ENCODE measurements at places on chromosomes 7 and 10.

GRCh38 chr7:47472444-47473157 lies 109.3 kb downstream of the TNS3 start:
- no peak for DNase-seq

GRCh38 chr7:147756300-147756699 lies 834.3 kb upstream of the C7orf33 start:
- peak; percentile 6 for DNase-seq

DNA sequence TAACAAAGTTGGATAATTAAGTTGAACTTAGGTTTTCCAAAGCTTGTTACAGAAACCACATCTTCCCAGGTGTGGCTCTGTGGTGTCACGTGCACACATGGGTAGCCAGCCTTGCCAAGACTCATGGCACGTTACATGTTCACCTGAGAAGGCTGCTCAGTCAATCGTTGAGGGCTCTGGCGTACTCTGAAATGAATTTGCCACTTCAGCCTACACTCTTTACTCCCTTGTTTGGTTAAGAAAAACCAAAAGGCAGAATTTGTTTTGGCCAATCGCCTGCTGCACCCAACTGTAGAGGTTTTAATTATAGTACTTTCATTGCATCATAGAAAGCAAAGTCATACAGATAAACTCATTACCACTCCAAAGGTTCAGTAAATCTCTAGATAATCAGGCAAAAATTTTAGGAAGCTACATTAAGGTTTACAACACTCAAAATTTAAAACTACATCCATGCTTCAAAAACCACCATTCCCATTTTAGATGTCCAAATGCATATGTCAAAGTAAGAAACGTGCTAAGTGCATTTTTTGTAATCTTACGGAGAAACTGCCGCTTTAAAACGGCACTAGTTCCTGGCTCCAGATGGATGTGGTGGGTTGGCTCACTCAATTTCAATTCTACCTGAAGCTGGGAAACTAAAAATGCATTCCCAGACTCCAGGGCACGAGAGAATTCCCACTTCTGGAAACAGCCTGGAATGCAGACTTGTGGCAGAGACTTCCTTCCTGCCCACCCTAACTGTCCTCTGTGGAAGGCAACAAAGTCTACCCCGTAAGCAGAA lies 88.4 kb downstream of the DIP2C start:
- DNase-seq, result peak; percentile 84

DNA sequence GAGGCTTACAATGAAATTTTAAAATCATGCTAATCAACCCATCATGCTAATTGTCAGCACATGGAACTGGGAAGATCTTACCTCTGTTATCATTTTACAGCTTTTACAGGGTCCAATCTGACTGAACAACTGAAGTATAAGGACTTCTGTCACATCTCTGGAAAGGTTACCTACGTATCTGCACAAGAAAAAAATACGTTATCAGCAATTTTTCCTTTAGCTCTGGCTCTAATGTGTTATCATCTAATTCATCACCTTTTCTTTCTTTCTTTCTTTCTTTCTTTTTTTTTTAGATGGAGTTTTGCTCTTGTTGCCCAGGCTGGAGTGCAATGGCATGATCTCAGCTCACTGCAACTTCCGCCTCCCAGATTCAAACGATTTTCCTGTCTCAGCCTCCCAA lies 8.7 kb downstream of the TIAL1 start:
- no peak for DNase-seq

- DNase-seq, result no peak
Observed at GRCh38 chr10:17101257-17101909, 28.2 kb downstream of the CUBN start.

DNA sequence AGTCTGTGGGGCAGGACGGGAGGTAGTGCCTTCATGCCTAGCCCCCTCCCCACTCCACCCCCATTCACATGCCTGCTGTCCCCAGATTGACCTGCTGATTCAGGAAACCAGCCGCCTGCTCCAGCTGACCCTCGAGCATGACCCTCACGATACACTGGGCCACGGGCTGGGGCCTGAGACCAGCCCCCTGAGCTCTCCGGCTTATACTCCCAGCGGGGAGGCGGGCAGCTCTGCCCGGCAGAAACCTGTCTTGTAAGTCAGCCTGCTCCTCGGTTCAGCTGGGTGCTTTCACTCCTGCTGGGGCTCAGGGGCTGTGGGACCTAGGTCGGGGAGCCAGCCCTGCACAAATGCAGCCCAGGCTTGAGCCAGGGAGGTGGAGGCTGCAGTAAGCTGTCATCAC lies 22.4 kb downstream of the LIMK1 start:
- no peak for DNase-seq

DNA sequence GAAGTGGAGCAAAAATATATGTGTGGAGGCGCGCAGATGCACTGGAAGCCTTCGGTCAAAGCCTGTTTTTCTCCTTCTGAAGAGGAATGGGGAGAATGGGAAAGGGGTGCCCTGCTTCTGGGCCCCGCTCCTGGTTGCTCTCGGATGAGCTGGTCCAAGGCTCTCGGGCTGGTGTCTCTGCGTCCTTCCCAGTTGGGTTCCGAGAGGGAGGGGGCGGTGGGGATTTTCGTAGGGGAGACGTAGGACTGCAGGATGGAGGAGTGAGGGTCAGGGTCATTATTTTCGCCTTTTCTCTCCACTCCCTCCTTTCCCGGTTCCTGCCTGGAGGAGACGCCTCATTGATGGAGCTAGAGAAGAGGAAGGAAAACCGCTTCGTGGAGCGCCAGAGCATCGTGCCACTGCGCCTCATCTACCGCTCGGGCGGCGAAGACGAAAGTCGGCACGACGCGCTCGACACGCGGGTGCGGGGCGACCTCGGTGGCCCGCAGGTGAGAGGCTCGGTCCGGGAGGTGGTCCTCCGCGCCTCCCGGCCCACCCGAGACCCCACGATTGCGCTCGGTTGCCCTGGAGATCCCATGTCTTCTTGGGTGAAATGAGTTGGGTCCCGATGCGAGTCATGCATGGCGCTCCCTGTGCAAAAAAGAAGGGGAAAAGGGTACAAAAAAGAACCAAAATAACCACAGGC lies 790 bp downstream of the ADAM22 start:
- no peak for DNase-seq

DNA sequence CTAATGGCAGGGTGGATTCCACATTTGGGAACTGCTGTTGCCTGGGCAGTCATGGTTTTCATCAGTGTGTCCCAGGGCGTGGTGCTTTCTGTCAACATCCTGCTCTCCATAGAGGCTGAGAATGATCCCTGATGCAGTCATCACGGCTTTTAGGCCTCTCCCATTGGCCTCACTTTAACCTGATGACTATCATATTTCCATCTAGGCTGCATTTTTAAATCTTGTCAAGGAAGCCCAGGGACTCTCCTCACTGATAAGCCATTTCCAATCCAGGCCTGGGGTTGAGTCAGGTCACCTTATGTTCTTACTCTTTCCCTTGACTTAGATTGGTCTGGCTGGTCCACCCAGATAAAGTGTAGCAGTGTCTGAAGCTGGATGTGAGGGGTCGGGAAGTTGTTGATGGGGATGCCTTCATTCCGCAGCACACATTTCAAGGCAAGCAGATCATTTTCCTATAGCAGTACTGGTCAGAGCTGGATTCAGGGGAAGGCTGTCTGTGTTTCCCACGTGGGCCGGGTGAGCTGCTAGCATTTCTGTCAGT lies 177.0 kb downstream of the AUTS2 start:
- DNase-seq, result no peak

DNA sequence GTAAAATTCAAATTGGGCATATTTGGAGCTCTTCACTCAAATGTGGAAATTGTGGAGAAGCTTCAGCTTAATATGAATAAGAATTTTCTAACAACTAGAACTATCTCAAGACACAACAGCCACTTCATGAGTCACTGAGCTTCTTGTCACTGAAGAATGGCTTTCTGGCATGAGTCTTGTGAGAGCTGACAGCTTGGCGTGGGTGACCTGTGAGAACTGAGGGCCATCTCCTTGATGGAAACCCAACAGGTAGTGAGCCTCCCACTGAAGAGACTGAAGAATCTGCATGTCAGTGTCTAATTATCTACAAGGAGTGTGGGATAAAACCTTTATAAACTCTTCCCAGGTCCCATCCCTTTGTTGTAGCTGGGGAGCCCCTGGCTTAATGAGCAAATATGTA lies 66.0 kb downstream of the CLEC2L start:
- DNase-seq, result no peak

DNA sequence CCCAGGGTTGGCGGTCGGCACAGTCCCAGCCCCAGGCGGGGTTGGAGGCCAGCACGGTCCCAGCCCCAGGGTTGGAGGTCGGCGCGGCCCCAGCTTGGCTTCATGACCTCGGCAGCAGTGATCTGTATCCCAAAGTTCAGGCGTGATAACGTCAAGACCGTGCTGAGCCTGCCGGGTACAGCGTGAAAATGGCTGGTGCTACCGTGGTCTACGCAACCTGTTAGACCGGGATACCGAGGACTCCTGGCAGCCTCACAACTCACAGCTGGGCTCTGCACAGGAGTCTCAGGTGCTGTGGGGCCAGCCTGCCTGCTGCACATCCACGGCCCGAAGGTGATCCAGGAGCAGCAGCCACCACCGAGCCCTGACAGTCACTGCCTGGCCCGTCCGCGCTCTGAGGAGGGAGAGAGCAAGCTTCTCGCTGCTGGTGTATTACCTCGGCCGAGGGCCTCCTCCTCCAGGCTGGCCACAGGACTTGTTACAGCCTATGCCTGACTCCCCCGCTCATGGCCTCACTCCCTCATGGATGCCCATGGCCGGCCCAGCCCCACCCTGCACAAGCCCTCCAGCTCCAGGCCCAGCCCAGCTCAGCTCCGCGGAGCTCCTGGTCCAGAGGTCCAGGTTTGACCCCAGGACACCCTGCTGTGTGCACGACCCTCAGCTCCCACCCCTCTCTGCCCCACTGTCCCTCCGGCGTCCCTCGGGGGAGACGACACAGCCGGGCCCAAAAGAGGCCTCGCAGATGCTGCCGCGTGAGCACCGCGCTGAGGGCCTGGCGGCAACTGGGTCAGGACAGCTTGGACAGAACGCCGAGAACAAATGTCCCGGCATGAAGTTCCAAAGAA lies 156.0 kb downstream of the ELFN1 start:
- DNase-seq, result no peak

DNA sequence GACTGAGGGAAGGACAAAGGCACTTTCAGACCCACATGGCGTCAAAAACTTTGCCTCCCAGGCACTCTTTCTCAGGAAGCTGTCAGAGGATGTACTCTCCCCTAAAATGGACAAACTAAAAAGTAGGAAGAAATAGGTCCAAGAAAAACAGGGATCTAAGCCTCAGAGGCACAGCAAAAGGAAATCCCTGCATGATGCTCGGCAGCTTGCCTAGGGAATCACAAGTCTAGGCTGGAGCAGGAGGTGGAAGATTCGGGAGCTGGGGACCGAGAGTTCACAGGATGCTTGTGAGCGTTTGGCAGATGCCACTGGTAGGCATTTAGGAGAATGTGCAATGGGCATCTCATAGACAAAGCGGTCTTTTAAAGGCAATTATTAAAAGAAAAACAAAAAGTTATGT lies 60.8 kb downstream of the ATXN7L1 start:
- no peak for DNase-seq

- no peak for DNase-seq
Observed at GRCh38 chr7:6159524-6160031, 112.8 kb downstream of the CYTH3 start.

- no peak for DNase-seq
Observed at GRCh38 chr7:148852272-148852671, 31.8 kb downstream of the EZH2 start.

GRCh38 chr7:158386355-158386618 lies 201.3 kb downstream of the PTPRN2 start:
- no peak for DNase-seq

DNA sequence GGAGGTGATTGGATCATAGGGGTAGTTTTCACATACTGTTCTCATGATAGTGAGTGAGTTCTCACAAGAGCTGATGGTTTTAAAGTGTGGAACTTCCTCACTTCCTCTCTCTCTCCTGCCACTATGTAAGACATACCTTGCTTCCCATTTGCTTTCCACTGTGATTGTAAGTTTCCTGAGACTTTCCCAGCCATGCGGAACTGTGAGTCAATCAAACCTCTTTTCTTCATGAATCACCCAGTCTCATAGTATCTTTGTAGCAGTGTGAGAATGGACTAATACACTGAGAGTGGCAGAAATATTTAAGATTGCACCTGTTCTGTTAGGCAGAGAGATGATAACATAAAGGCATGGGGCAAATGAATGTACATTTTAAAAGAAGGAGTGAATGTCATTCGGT lies 507.8 kb downstream of the SORCS3 start:
- no peak for DNase-seq

- DNase-seq, result no peak
Observed at GRCh38 chr10:72132854-72133253, 44.5 kb upstream of the SPOCK2 start.

DNA sequence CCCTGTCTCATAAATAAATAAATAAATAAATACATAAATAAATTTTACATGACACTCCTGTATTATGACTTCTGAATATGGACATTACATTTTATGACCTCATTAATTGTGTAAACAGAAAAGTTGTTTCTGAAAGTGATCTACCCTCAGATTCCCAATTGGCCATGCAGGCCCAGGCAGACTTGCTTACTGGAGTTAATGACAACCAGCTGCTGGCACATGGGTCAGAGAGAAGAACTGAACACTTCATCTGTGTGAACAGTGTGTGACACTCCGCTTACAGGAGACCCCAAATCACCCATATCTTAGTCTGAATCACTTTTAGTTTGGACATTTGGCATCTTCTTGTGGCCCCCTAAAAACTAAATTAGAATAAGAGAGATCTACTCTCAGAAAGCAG lies 31.4 kb downstream of the PARP12 start:
- DNase-seq, result no peak

- DNase-seq, result no peak
Observed at GRCh38 chr10:93547522-93547921, 18.9 kb upstream of the FFAR4 start.

DNA sequence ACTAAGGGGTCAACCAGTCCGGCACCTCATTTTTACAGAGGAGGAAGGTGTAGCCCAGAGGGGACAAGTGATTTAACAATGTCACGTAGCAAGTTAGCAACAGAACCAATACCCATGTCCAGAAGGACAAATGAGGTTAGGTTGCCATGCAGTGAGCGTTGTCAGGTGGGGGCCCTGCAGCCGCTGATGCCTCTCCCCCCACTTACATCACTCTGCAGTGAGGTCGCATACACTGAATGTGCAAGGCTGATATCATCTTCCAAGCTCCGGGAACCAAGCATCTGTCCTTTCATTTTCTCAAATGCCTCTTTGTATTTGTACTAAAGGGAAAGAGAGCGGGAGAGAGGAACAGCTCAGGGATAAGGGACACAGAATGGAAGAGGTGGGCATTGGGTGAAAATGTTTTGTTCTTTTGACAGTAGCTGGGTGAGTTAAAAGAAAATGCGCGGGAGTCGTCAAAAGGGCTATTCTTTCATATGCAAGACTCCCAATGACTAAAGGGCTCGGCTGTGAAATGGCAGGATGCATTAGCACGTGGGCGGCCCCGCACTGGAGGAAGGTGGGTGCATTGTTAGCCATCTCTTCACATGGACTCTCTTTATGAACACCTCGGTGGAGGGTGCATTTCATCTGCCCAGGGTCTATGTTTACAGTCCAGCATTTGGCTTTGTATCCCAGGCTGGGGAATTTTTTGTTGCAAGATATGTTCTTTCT lies 49.7 kb downstream of the NRAP start:
- DNase-seq, result no peak

GRCh38 chr10:34121781-34122622 lies 693.1 kb downstream of the PARD3 start:
- DNase-seq, result no peak

All from DMS79 (cell line).